ENCODE measurements at places on chromosomes 16 and 17.
A peak's percentile ranks its signal among the peaks of the same experiment; 100 is the strongest.

GRCh38 chr16:87133112-87133850 is 183.9 kb downstream of the C16orf95 start:
- DNase-seq: no peak

DNA sequence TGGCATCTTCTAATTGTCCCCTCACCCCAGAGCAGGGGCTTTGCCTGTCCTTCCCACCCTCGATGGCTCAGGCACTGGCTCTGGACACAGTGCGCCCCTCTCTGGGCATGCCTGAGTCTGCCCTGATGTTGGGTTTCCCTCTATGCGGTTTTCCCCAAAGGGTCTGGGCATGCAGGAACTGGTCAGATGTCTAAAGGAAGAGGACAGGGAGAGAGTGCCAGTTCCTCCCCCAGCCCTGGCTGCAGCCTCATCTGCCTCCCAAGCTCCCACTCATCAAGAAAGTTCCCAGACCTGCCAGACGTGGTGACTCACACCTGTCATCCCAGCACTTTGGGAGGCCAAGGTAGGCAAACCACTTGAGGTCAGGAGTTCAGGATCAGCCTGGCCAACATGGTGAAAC is 41.3 kb upstream of the PABPN1L start:
- no peak for DNase-seq

DNA sequence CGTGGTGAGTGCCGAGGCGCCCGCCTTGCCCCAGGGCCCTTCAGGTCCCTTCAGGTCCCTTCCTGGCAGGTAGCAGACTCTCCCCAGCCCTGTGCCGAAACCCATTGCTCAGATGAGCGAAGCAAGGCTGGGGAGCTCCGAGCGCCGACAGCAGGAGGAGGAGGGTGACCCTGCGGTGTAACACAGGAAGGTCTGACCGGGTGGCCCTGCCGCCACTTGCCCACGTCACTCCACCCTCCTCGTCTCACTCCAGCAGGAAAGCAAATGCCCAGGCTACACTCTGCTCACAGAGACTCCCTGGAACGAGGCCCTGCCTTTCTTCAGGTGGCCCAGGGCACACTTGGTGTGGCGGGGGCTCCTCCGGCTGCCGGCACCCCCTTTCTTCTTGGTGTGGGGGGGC is 57.2 kb downstream of the ACTG1 start:
- no peak for DNase-seq

- DNase-seq: no peak
Measured at GRCh38 chr16:29011112-29011511, 26.3 kb downstream of the LAT start.

GRCh38 chr17:60901242-60901641 is 223.6 kb downstream of the BCAS3 start:
- DNase-seq: no peak

DNA sequence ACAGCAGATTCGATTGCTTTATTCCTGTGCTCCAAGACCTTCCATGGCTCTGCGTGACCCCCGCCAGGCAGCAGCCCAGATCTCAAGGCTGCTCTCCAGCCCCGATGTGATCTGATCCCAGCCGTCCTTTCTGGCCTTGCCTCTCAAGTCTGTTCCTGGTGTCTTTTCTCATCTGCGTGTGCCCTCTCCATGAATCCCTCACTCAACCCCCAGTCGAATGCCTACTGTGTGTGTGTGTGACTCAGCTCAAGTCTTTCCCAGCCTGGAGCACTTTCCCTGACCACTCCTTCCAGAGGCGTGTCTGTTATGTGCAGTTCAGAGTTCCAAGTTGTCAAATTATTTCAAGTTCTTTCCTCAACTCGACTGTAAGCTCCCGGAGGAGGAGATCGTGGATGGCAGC is 64.0 kb downstream of the MRM1 start:
- DNase-seq: no peak

DNA sequence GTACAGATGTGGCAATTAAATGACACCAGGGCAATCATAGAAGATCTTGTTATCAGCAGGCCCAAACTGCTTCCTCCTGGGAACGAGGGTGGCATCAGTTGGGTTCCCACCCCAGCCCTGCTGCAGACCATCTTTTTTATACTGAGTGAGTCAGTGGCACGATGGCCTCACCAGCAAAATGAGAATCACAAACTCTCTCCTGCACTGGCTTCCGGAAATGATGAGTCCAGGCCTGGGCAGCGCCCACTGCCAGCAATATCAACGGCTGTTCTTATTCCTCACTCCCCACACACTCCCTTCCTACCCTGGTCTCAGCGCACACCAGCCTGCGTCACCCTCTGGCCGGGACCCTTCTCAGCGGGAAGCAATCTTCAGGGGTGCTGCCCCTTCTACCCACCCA is 340.3 kb downstream of the FOXL1 start:
- no peak for DNase-seq

GRCh38 chr17:83200751-83201150 is 121.3 kb downstream of the METRNL start:
- no peak for DNase-seq

DNA sequence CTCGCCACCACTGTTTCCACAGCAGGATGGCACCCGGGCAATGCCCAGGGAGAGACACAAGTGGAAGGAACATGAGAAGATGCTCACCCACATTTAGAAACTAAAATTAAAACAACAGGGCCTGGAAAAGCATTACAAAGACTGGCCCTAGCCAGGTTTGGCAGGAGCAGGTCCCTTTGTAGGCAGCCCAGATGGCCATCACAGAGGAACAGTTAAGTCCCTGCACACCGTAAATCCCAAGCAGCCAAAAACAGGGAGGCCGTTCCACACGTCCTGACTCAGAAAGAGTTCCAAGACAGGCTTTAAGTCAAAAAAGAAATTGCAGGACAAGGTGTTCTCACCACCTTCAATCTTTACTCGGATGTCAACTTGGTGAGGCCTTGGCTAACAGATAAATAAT is 127.1 kb downstream of the DYNLRB2 start:
- no peak for DNase-seq

GRCh38 chr17:35799942-35800341 is 4.5 kb upstream of the MMP28 start:
- DNase-seq: no peak

GRCh38 chr16:75745242-75745641 is 19.0 kb upstream of the CPHXL start:
- DNase-seq: no peak

- no peak for DNase-seq
Measured at GRCh38 chr17:27535178-27535928, 79.1 kb downstream of the KSR1 start.

DNA sequence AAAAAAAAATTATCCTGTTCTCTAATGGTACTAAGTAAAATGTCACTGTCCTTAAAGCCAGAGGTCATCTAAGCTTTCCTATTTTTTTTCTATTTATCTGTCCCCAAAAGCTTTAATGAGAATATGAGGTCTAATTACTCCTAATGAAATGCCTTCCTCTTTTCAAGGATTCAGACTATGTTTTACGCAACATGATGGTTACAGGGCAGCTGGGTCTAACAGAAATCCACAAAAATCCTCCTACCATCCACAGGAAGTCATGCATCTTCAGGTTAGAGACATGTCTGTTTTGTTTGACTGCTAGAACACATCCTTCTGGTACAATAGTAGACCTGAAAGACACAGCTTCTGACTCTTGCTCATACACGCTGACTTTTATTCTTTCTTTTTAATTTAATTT is 29.7 kb upstream of the NSRP1 start:
- no peak for DNase-seq

GRCh38 chr16:759110-759910 is 1.2 kb upstream of the MSLN start:
- no peak for DNase-seq

DNA sequence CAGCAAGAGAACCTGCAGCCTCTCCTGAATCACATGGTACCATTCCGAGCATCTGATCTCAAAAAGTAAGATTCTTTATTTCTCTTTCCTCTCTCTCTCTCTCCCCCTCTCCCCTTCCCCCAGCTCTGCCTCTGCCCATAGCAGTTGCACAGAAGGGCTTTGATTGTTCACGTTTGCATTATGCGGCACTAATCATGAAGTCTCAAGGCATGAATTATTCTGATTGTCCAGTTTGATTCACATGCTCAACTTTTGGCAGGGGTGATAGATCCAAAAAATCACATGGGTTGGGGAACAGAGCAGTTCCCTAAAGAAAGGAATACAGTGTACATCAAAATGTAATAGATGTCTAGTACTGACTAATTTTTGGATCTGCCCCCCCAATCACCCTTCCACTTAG is 380.0 kb upstream of the SOX9 start:
- DNase-seq: no peak

DNA sequence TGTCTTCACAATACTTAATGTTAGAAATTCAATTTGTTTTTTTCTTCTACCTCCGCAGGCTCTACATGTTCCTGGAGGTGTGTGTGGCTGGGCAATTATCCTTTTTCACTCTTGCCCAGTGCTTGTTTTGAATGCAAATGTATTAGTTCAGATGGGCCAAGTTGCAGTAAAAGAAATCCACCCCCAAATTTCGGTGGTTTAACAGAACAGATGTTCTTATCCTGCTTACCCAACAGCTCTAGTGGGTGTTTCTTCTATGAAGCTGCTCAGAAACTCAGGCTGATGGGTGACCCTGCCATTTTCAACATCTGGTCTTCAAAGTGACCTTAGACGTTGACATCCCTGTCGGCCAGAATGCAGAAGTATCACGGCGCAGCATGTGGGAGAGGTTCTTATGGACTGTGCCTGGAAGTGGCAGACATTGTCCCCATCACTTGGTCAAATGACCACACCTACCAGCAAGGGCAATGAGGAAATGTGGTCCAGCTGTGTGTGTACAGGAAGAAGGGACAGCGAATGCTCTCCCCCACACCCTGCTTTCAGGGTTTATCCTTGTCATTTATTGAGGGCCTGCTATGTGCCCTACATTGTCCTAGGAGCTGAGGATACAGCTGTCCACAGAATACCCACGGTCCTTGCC is 157.3 kb downstream of the CDH13 start:
- no peak for DNase-seq

- peak; percentile 83 for DNase-seq
Measured at GRCh38 chr17:13671771-13672170, 70.0 kb upstream of the HS3ST3A1 start.

GRCh38 chr16:78823027-78823426 is 723.6 kb downstream of the WWOX start:
- no peak for DNase-seq

DNA sequence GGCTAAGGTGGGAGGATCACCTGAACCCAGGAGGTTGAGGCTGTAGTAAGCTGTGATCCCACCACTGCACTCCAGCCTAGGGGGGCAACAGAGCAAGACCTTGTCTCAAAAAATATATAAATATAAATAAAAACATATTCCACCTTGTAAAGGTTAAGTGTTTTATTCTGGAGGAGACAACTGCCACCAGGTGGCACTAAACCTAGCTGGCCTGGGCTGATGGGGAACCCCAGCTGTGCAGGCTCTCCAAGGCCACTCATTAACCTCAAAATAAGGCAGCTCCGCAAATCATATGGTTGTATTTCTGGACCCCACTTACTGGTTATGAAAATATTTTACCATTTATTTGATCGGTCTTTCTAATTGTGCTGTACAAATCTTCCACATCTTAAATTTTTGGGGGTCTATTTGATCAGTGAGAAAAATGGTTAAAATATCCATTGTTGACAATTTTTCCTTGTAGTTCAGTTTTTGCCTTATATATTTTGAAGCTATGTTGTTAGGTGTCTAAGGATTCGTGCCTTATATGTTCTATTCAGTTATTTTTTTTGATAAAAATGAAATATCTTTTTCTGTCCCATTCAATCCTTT is 8.5 kb upstream of the ICAM2 start:
- peak; percentile 34 for DNase-seq

- DNase-seq: no peak
Measured at GRCh38 chr17:17364338-17364667, 61.1 kb downstream of the NT5M start.

- DNase-seq: no peak
Measured at GRCh38 chr16:8713635-8714172, 39.3 kb downstream of the ABAT start.

GRCh38 chr17:6494239-6494941 is 50.1 kb downstream of the PIMREG start:
- DNase-seq: no peak

DNA sequence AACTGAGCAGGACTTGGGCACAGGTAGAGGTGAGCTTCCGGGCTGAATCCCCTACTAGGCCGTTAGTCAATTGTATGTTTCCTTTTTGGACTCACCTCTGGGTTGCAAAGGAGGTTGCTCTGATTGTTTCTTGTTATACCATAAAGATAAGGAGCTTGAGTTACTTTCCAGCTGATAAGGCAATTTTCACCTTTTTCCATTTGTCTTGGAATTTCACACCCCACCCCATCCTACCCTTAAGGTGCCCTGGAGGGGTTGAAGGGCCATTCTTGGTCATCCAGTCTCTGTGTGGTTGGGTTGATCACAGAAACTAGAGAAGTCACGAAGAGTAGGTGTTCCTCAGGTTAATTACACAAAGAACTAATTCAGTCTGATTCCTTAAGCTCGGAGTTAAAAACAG is 162.2 kb downstream of the CDH13 start:
- no peak for DNase-seq

GRCh38 chr16:84358601-84359295 is 9.6 kb upstream of the ATP2C2 start:
- DNase-seq: no peak

DNA sequence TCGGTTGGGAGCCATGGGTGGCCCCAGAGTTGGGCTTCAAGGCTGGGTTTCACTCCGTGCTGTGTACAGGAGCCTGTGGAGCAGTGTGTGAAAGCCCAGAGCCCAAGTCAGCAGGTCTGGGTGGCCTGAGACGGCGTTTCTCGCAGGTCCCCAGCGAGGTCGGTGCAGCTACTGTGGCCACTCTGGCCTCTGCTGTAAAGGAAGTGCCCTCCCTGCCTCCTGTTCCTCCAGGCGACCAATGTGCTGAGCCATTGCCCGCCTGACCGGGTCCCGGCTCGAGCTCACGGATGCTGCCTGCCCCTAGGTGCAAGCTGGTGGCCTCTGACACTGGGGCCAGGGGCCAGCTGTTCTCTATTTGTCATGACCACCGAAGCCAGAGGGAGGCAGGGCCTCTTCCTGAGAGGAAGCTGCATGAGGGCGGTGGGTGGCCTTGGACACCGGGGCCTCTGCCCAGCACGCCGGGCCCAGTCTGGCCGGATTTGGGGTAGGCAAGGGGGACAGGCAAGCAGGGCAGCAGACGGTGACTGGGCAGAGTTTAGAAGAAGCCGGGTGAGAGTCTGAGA is 170.9 kb downstream of the IRF8 start:
- DNase-seq: no peak

DNA sequence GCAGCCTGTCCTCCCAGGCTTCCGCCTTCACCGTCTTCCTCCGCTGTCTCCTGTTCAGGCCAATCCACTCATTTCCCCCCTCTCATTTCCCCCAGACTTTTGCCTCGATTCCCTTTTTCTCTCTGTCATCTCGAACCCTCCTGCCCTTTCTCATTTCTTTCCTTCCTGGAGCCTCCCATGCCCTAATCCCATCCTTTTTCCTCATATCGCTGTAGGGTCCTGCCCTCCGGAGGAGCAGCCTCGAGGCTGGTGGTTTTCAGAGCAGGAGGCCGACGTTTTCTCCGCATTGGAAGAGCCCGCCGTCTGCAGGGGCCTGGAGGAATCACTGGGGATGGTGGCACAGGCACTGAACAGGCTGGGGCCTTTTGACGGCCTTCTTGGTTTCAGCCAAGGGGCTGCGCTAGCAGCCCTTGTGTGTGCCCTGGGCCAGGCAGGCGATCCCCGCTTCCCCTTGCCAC is 597 bp downstream of the OVCA2 start:
- no peak for DNase-seq
